ENCODE measurements at places on chromosomes 7 and 10. TPM values are rescaled to one million over a fixed set of nuclear protein-coding genes. Genes with fewer than 3 reads are reported as not detected.

ACTL6B gene
- not detected for total RNA-seq

OIT3 gene
- not detected for total RNA-seq

VDAC2 gene
- total RNA-seq = 276 TPM

GALNT17 gene
- not detected for total RNA-seq

PIK3CG gene
- total RNA-seq = 26.3 TPM

OLAH gene
- 2.0 TPM for total RNA-seq

MRC1 gene
- not detected for total RNA-seq

ARMC10 gene
- 54.1 TPM for total RNA-seq

TFEC gene
- 0.16 TPM for total RNA-seq

NUB1 gene
- total RNA-seq = 51.6 TPM

IKZF1 gene
- total RNA-seq = 220 TPM

Data from activated naive CD8-positive, alpha-beta T cell treated with anti-CD3 and anti-CD28 coated beads for 36 hours (primary cell).